ENCODE measurements at places on chromosomes 2 and 18.
A peak's percentile ranks its signal among the peaks of the same experiment; 100 is the strongest.

DNA sequence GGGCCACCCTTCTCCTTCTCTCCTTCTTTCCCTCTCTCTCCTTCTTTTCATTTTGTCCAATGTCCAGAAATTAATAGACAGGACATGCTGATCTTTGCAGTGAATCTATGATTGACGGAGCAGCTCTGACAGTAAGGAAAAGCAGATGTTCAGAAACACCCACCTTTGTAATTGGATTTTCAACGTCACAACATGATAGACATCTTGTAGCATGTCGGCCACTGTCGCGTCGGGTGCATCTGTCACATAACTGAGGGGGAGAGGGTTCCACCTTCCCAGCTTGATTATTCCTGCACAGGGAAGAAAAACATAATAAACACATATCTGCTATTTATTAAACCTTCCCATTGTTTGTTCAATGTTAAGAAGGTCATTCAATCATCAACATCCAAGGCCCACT is 76.2 kb downstream of the SATB2 start:
- no peak for DNase-seq

DNA sequence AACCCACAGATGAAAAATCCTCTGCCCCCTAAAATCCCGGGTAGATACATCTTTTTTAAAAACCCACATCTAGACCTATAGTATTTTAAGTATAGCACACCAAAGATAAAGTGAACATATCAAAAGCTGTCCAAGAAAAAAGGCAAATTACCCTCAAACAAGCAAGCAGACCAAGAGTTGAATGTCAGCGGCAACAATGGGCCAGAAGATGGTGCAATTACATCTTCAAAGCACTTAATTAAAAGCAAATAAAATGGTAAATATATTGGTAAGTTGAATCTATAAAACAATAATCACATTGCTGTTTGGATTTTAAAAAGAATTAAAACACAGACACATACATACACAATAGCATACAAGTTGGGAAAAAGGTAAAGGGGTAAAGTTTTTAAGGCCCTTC is 98.5 kb downstream of the MYOM1 start:
- no peak for DNase-seq

GRCh38 chr18:33282709-33283333 is 157.7 kb downstream of the CCDC178 start:
- DNase-seq = no peak

DNA sequence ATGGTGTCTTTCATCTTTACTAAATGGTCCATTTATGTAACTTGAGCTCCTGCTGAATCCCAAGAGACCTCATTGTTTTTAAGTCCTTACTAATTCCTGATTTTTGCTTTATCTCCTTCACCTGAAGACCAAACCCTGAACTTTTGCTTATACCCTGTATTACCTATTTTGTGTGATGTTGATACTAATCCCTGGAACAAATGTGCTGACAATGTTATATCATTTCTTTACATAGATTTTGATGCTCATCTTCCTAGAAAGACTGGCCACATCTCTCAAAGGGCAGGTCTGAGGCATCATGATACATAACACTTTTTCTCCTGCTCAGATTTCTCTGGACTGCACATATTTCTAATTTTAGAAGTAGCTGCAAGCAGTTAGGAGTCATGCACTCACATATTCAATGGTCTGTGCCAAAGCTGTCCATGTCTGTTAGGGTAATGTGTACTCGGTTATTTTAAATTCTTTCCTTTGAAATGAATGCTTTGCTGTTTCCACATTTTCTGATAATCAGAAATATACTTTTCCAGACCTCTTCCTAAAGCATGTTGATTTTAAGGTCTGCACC is 427.9 kb upstream of the HNRNPA3 start:
- peak; percentile 14 for DNase-seq

DNA sequence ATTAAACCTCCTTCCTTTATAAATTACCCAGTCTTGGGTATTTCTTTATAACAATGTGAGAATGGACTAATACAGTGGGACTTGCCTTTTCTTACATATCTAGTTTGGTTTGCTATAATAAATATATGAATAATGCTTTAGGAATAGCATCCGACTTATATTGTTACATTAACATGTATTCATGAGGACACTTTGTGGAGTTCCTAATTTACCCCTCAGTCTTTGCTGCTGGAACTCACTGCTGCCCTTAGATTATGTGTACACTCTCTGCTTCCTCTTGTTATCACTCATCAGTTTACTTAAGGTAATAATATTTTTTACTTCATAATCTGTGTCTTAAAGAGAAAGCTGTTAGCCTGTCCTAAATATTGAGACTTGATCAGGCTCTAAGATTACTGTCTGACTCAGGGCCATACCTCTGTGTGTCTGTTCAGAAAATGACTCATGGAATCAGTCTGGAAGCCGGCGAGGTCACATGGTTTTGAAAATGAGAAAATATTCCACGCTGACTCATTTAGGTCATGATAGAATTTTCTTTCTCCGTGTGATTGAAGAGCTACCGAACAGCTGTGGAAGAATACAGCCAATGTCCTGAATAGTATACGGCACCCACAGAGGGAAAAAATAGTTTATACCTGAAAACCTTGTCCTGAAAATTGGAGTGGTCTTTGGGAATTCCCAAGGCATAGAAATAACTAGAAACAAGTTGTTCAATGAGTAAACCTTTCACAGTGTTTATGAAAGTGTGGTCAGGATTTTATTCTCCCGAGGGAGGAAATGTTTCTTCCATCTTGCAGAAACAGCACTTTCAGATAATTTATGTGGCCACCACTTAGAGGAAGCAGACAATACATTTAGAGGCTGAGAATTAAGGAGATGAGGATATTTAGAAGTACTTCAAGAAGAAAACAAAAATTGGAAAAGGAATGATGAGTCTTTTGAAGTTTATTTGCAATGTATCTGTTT is 156.4 kb downstream of the DSEL start:
- DNase-seq = peak; percentile 94

DNA sequence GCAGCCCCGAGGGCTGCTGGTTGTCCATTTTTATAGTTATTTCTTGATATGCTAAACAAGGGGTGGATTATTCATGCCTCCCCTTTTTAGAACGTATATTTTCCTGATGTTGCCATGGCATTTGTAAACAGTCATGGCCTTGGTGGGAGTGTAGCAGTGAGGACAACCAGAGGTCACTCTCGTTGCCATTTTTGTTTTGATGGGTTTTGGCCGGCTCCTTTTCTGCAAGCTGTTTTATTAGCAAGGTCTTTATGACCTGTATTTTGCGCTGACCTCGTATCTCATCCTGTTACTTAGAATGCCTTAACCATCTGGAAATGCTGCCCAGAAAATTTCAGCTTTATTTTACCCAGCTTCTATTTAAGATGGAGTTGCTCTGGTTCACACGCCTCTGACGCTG is 825.8 kb upstream of the CDH2 start:
- no peak for DNase-seq

- no peak for DNase-seq
These were observed 84.2 kb upstream of the GPC1 start for GRCh38 chr2:240351088-240351741.

DNA sequence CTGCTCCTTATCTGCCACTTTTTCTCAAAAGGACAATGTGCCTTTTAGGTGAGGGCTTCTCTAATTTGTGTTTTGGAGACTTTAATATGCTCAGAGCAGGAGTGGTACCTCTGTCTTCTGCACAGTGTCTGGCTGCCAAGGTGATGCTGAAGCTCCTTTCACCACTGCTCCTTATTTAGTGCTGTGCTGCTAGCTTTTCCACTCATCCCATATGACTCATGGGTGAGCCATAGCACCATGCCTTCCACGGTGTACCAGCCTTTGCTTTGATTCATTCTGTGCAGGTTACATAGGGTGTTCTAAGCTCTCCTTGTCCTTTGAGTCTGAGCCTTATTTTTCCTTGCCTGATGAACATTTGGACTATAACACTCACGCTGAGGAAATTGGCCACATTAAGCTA is 202.4 kb downstream of the ARL6IP6 start:
- DNase-seq = peak; percentile 0

DNA sequence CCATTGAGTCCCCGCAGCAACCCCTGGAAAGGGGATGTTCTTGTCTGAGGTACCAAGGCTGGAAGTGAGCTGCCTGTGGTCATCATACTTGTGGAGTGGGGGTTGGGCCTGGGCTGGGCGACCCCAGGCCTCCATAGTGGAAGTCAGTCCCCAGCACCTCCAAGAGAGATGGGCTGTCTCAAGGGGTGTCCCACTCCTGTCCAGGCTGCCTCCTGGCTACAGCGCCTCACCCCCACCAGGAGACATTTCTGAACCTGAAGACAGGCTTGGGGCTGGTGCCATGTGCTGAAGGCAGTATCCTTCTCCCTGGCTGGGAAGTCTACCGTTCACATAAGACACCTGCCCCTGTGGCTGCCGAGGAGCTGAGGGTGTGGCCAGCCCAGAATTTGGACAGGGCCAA is 28.9 kb downstream of the INHBB start:
- DNase-seq = no peak

- DNase-seq = no peak
These were observed 88.9 kb upstream of the SLC35G4 start for GRCh38 chr18:11520536-11520935.

DNA sequence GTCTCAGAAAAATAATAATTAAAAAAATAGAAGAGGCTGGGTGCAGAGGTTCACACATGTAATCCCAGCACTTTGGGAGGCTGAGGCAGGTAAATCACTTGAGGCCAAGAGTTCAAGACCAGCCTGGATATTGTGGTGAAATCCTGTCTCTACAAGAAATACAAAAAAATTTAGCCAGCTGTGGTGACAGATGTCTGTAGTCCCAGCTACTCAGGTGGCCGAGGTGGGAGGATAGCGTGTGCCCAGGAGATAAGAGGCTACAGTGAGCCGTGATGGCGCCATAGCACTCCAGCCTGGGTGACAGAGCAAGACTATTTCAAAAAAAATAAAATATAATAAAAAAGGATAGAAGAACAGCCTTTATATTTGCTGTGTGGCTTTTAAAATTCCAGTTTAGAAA is 35.9 kb downstream of the SMC6 start:
- DNase-seq = no peak

GRCh38 chr2:71898851-71899681 is 248.6 kb downstream of the CYP26B1 start:
- DNase-seq = no peak

- peak; percentile 39 for DNase-seq
These were observed 45.4 kb upstream of the DLX2 start for GRCh38 chr2:172147944-172148650.

DNA sequence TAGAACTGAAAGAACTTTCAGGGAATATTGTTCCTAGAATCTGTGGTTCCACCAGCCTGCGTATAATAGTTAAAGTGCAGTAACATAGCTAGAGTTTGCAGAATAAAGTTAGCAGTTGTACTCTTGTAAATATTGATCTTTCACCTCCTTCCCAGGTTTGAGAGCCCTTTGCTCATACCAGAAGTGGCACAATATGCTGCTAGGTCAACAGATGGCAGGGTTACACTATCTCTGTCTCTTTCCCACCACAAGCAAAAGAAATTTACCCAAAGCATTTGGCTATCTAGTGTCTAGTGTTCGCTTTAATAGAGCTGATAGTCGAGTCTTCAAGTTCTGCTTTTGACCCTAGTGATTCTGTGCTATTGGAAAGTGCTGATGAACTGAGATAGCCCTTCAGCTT is 119.0 kb upstream of the KLHL14 start:
- DNase-seq = no peak

- no peak for DNase-seq
These were observed 23.3 kb upstream of the CREB1 start for GRCh38 chr2:207506426-207506825.

DNA sequence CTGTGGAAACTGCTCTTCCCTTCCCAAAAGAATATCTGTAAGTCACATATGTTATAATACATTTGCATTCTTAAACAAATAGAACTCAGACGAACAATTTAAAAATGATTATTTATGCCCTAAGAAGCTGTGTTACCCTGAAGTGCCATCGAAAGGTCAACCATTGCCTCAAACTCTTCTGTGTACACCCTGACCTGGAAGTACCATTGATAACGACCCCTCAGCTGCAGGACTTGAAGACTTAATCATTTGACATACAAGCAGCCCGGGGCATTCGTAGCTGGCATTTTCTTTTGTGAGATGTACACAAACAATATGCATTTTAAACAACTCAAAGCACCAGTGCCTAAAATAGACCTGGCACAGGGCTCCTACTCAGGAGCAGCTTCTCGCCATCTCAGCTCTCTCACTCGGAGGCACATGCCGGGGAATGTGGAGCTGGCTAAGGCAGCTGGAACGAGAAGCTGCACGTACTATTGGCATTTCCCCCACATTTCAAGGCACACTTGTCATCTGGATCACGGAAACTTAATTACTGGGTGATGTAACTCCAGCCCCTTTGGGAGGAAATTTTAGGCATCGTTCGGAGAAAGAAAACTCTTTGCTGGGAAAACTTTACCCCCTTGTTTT is 170.0 kb upstream of the GALNT5 start:
- DNase-seq = peak; percentile 67

DNA sequence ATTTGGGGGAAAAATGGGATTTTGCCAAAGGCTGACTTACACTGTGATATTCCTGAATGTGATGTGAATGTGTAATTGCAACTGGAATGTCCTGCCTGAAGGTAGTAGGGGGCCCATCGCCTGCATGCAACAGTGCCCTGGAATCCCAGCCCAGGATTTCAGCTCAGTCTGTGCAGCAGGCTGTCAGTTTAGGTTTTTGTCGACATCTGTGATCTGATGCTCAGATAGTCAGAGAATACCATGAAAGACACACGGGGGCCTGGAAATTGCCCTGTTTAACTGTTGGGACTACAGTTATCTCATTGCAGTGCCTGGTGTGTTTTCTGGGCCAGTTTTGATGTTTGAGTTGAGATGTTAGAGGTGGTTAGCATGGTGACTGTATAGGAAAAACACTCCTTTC is 84.5 kb upstream of the HK2 start:
- no peak for DNase-seq

DNA sequence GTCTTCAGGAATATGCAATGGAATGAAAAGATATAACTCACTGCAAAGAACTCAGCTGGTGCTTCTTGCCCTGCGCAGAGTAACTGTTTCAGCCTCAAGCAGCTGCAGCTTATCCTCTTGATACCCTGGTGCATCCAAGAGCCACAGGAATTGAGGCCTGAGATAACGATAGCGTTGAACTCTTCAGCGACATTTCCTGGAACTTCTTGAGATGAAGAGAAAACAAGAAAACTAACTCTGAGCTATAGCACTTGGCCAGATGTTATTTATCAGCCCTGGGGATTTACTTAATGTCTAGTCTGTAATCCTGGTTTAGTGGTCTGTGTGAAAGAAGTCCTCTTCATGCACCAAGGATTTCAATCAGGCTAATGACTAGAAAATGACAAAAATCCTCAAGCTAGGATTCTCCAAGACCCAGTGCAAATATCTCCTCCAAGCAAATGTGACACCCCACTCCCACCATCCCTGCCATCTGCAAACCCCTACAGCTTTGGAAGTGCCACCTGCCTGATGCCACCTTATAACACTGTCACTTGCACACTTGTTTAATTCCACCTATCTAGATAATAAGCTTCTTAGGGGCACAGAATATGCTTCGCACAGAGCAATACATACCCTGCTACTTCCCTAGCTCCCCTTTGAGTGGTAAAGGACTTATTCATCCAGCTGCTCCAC is 40.6 kb downstream of the EHD3 start:
- peak; percentile 32 for DNase-seq

DNA sequence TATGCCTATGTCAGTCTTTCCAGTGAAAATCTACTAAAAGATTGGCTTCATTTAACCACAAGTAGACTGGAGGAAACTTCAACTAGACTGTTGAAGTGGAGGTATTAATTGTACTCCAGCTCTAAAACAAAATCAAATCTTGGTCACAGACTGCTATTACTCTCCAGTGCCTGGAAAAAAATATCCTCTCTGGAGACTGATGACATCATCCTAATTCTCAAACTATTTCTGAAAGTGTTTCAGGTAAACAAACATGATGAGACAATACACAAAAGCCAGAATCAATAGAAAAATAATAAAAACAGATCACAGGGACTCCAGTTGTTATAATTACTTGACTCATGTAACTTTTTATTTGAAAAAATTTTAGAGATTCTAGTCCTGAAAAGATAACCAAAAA is 87.7 kb upstream of the MYO3B start:
- no peak for DNase-seq
